ENCODE measurements at places on chromosomes 4 and X.

GRCh38 chrX:79081895-79082512 is 62.5 kb upstream of the GPR174 start:
- no peak for DNase-seq

- no peak for DNase-seq
Measured at GRCh38 chr4:7642741-7643458, 208.2 kb upstream of the PSAPL1 start.

- no peak for DNase-seq
Measured at GRCh38 chrX:72621625-72622485, 49.2 kb upstream of the HDAC8 start.

DNA sequence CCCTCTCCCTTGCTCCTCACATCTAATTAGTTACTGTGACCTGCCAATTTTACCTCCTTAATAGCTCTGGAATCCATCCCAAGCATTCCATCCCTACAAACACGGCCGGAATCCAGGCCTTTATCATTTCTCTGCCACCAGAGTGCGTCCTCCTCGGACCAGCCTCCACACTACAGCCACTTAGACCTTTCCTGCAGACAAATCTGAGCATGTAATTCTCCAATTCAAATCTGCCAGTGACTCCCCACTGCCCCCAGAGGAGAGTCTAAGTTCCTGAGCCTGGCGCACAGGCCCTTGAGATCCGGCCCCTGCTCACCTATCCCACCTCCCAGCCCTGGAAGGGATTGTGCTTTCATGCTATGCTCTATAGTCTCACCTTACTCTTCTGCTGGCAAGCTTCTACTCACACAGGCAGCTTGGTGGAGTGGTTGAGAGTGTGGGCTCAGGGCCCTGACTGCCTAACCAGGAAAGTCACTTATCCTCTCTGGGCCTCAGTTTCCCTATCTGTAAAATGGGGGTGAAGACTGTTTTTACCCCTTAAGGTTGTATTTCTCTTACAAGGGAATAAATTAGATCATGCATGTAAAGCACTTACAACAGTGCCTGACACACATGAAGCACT is 31.2 kb downstream of the PJA1 start:
- no peak for DNase-seq

DNA sequence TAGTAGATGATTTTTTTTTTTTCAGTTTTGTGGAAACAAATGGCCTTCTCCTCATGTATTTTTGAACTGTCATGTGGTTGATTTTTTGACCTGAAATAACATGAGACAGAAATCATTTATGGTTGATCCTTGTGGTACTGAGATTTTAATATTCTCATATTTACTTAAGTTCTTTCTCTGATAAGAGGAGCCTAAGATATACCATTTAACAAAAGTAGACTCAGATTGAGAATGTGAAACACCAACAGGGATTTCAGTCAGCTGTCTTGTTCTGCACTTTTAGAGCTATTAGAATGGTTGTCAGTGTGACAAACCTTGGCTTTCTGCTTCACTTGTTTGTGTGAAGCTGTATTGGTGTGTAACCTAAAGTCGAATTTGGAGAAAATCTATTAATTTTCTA is 575.7 kb downstream of the SPOCK3 start:
- DNase-seq = no peak

GRCh38 chrX:122866532-122866931 is 317.5 kb upstream of the GRIA3 start:
- no peak for DNase-seq

GRCh38 chr4:143986180-143986579 is 33.0 kb downstream of the GYPB start:
- no peak for DNase-seq

GRCh38 chr4:57435300-57435699 is 325.1 kb upstream of the IGFBP7 start:
- no peak for DNase-seq

- no peak for DNase-seq
Measured at GRCh38 chr4:79395841-79396240, 12.2 kb downstream of the GK2 start.

DNA sequence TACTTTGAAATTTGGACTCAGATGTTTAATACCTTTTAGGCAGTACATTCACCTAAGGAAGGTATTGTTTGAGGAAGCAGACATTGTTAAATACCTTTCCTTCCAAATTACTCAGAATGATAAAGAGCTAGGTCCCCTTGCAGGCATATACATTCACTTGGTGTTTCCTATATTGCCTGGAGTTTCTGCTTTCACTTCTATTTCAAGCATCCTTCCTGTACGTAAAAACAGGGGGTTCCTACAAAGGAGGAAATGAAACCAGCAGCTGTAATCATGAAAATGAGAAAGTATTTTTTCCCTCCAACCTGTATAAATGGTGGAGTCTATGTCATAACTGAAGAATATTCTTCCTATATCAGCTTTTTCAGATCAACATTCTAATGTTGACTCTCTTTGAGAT is 90.4 kb upstream of the RASGEF1B start:
- DNase-seq = no peak

- no peak for DNase-seq
Measured at GRCh38 chr4:167114416-167114971, 119.8 kb downstream of the SPOCK3 start.

DNA sequence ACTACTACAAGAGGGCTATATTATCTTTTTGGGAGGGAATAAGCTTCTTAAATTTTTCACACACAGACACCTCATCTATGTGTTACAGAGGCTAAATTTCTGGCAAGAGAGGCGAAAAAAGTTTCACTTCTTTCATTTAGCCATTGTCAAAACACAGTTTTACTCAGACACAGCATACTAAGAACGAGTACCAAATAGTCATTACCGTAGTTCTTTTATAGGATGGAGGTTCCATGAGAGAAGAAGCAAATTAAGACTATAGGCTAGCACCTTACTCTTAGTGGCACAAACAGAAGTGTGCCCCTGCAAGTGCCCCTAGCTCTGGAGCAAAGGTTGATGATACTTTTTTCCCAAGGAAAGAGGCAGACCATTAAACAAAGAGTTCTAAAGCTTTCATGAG is 26.2 kb downstream of the UGT2B7 start:
- no peak for DNase-seq

GRCh38 chrX:99795495-99795894 is 614.6 kb downstream of the PCDH19 start:
- DNase-seq = no peak

DNA sequence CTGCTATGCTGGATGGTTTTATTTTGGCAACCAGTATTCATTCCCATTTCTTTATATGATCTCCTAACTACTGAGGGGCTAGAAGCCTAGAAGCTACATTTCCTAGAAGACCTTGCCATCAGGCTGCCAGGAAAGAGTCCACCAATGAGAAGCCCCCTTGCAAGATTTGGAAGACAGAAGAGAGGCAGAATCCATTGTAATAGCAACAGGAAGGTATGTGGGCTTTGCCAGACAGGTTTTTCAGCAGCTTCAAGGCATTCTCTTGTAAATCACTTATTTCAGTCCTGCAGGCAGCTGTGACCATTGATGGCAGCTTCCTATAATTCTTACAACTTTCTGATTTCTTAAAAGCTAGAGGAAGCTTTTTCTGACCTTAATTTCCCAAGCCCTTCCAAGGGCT is 148.3 kb upstream of the NHS start:
- DNase-seq = no peak

- no peak for DNase-seq
Measured at GRCh38 chrX:116897526-116897925, 434.8 kb upstream of the CT83 start.

DNA sequence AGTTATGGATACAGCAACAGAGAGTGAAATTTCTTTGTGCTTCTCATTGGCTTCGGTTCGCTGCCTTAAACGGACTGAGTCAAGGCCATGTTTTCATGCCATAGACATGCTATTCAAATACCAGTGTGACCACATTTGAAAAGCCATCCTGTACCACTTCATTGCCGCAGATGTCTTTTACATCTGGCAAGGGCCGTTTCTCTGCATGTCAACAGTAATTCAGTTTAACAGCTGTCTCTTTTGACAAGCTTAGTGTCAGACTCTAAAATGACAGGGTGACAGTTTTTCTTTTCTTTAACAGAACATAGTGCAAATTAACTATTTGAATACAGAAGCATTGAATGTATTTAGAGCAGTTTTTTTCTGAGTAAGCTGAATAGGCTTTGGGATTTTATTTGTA is 362.2 kb upstream of the POU3F4 start:
- no peak for DNase-seq

DNA sequence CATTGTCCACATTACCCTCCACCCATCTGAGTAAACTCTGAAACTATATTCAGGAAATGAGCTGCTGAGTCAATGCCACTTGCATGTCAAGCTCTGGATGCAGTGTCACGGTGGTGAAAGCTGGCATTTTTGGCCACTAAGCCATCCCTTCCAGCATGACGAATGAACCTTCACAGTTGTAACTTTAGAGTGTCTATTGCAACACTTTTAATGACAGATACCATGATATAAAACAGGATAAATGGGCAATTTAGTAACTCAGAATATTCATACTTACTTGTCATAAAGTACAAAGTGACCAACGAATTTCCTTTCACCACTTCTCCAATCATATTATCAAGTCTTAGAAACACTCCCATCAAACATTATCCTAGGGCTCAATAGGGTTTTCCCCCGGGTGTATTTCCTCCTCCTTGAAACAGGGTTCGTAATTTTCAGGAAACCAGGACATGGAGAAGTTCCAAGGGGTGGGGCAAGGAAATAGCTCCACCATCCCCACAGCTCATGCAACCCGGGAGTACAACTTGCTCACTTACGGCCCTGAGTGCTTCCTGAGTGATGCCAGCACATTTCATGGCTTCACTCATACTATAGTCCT is 73.1 kb downstream of the MTHFD2L start:
- no peak for DNase-seq

- no peak for DNase-seq
Measured at GRCh38 chrX:98194036-98194435, 1310.3 kb downstream of the RPA4 start.

DNA sequence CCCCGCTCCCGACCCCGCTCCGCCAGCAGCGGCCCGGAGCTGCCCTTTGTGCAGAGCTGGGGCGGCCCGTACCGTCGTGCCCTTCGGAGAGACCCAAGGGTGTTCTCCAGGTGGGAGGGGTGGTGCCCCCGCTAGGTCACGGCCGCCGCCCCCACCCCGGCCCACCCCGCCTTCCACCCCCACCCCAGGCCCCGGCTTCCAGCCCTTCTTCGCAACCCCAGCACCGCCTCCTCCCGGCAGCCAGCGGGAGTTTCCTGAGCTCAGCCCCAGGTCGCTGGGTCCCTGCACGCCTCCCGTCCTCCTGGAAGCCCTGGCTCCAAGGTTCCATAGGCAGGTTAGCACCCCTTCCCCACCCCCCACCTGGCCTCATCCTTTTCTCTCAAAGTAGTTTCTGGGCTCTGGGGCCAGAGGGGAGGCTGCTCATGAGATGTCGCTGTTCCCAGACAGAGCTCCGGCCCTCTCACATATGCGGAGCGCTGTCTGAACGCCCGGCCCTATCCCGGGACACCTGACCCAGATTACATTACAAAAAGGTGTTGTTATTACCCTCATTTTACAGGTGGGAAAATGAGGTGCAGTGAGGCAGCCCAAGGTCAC is 25.2 kb upstream of the FGFR3 start:
- DNase-seq = no peak

GRCh38 chr4:80307183-80307735 is 28.3 kb upstream of the CFAP299 start:
- no peak for DNase-seq

DNA sequence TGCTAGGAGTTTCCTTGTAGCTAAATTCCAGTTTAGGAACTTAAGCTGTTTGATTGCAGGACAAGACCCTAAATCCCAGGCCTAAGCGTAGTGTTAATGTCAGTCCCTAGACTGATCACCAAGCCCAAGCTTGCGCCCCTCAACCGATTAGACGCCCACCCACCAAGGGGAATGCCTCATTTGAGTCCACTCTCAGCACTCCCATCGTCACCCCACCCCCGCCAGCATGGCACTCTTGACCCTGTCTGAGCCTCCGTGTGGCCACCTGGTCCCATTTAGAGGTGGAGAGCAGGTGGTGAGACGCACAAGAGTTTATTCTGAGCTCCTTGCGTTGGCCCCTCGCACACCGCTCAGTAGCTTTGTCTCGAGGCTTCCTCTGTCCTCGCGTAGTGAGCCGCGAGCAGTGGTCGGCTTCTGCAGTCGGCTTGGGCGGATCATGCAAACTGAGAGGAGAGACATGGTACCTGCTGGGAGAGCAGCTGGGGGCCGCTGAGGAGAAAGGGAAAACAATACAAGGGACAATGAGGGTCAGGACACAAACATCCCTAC is 48.5 kb upstream of the ZNF157 start:
- DNase-seq = no peak

DNA sequence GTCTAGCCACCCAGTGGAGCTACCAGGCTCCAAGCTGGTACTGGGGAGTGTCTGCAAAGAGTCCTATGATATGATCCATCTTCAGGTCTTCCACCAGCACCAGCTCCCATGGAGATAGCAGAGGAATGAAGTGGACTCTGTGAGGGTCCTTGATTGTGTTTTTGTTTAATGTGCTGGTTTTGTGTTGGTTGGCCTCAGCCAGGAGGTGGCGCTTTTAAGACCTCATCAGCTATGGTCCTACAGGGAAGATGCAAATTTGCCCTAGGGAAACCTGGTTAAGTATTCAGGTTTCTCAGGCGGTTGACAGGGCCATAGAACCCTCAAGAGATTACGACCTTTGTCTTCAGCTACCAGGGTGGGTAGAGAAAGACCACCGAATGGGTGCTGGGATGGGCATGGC is 1141.1 kb downstream of the STIM2 start:
- DNase-seq = no peak

DNA sequence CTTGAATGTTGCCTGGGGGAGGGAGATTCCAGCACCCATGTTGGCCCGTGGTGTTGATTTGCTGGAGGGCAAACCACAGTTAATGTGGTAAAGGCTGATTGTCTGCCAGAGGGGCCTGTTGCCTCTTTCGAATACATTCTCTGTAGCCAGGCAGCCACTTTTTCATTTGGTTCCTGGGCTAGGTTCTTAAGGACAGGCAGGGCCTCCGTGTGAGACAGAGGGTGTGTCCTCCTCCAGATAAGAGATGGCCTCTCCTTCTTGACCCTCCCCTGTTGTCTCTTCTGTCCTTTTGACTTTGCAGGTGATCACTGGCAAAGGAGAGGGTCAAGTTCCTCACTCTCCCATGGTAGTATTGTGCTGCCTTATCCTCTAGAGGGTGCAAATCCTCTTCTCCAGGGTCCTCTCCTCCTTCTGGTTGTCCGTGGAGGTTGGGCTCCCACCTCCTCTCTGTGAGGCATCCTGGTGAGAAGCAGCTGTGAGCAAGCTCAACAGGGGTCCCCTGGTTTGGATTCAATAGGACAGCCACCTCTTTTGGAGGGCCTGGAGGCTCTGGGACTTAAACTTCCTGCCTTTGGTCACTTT is 44.9 kb downstream of the ZNF182 start:
- no peak for DNase-seq

- DNase-seq = no peak
Measured at GRCh38 chrX:50448565-50448964, 22.1 kb downstream of the DGKK start.

GRCh38 chr4:67131224-67131623 is 414.1 kb downstream of the CENPC start:
- no peak for DNase-seq

GRCh38 chr4:152278172-152278504 is 257.8 kb downstream of the FBXW7 start:
- no peak for DNase-seq

- no peak for DNase-seq
Measured at GRCh38 chr4:185359767-185360446, 35.8 kb downstream of the LRP2BP start.

Data from left ventricle myocardium inferior (tissue), 1 donor.